AG08395 (cell line): ENCODE measurements at places on chromosomes 3 and 15.

DNA sequence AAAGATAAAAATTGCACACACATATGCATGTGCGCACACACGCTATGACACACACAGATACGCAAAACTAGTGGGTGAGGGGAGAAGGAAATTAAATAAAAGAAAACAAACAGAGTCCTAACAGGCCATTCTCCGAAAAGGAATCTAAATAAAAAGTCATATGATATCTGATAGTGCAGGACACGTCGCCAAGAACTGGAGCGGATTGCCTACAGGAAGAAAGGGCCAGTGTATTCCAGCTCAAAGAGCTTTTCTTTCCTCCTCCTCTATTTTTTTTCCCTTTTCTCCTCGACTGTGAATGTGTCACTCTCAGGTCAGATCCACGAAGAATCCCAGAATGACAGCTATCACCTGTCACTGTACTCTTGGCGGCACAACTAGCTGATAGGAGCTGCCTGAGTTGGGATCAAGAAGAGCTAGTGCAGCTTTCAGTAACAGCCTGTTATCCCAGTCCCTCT, 157.8 kb downstream of the TIGIT start:
- no peak for DNase-seq

- no peak for DNase-seq
These were observed 9.7 kb upstream of the SLC28A2 start for GRCh38 chr15:45242289-45242688.

GRCh38 chr3:154464440-154465190, 34.6 kb upstream of the GPR149 start:
- DNase-seq = no peak

DNA sequence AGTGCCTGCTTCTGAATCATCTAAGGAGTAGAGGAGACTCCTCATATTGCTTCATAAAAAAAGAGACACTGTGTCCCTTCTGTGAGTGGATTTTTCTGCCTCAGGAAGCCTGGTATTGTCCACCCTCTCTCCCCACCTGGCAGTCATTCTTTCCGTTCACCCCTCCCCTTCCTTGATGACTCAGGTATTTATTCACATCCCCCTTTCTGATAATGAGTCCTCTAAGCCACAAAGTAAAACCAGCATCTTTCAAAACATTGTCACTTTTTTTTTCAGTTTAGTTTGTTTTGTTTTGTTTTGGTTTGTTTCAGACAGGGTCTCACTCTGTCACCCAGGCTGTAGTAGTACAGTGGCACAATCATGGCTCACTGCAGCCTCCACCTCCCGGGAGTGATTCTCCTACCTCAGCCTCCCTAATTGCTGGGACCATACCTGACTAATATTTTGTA, 65.2 kb upstream of the UBE2E1 start:
- peak; percentile 27 for DNase-seq

- DNase-seq = no peak
These were observed 36.1 kb downstream of the ST6GAL1 start for GRCh38 chr3:186966406-186966805.

GRCh38 chr3:147159141-147159540, 247.2 kb downstream of the ZIC4 start:
- no peak for DNase-seq

GRCh38 chr3:136734382-136735070, 17.7 kb downstream of the STAG1 start:
- DNase-seq = no peak

GRCh38 chr3:173410849-173411248, 13.3 kb downstream of the NLGN1 start:
- no peak for DNase-seq

- DNase-seq = no peak
These were observed 43.9 kb downstream of the SH3BP5 start for GRCh38 chr3:15288331-15289035.

DNA sequence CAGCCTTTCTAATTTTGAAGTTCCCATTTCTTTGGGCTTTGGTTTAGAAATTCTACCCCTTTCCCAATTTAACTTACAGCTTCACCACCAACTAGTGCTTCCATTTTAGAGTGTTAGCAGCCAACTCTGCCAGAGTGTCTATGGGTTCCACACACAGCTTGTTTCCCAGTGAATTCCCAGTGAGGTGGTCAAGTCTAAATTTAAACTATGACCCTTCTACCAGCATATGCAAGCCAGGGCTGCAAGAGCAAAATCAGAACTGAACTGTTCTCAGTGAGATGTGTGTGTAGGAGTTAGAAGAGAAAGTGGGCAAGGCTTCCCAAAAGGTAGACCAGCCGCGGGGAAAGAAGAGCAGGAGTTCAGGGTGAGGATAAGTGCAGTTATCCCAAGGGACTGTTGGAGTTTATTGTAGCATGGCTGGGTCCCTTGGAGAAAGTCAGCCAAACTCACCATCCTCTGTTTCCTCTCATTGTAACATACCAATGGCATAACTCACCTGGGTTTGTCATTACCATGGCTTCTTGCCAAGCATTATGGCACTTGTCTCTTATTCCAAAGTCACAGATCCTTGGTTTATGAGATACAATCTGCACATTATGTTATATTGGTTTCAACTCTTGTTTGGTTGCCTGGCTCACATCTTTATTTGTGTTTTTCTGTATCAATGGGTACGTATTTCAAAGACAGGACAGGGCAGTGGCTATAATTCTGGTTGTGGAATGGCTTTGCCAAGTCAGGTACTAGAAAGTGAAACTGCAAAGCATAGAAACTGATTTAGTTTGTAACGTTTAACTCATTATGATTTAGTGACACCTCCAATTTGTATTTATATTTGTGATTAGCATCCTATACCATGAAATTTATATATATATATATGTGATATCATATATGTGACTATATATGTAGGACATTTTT, 130.2 kb upstream of the UMPS start:
- DNase-seq = peak; percentile 12

DNA sequence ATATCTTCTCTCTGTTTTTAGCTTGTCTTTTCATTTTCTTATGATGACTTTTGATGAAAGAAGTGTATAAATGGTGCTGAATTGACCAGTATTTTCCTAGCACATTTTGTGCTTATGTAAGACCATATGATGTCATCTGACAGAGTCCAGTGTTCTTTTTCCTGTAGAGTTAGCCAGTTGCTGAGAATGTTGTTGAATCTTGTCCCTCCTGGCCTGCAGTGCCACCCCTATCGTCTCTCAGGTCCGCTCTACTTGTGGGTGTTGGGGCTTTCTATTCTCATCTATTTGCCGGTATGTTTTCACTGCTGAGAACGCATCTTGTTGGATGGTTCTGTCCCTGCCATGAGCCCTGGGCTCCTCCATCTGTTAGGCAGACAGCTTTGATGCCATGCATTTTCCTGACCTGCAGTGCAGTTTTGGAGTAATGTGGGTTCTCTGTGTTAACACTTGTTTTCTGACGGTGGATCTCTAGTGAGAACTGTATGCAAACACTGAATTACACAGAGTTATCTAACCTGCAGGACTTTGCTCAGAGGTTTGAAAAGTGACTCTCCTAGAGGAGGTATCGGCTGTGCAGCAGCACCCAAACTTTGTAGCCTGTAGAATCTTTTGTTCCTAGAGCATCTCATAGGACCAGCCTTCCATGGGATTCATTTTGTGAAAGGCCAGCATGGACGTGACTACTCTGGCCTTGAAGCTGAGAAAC, 44.6 kb downstream of the SLC6A20 start:
- no peak for DNase-seq

- peak; percentile 64 for DNase-seq
These were observed 416 bp upstream of the CORO2B start for GRCh38 chr15:68578175-68578979.

- no peak for DNase-seq
These were observed 137.2 kb upstream of the ICE2 start for GRCh38 chr15:60616147-60616546.

DNA sequence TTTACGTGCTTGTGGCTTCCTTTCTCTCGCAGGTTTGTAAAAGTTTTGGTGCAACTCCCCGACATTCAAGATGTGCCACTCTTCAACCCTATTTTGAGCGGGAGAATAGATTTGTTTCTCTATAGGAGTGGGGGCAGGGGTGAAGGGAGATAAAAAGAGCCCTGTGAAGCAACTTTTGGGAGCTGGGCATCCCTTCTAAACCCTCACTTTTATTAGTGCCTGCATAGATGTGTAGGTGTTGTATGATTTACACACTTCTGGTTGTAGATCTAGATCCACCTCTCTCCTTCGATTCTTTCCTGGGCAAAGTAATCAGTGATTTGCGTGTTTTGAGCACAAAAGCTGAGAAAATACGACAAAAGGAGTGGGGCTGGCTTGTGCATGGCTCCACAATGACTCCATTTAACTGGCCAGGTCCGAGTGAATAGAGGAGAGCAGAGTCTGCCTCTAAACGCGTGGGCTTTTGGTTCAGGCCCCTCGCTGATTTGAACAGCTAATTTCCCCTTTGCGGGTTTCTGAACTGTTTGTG, 17.7 kb downstream of the SOX2 start:
- no peak for DNase-seq

DNA sequence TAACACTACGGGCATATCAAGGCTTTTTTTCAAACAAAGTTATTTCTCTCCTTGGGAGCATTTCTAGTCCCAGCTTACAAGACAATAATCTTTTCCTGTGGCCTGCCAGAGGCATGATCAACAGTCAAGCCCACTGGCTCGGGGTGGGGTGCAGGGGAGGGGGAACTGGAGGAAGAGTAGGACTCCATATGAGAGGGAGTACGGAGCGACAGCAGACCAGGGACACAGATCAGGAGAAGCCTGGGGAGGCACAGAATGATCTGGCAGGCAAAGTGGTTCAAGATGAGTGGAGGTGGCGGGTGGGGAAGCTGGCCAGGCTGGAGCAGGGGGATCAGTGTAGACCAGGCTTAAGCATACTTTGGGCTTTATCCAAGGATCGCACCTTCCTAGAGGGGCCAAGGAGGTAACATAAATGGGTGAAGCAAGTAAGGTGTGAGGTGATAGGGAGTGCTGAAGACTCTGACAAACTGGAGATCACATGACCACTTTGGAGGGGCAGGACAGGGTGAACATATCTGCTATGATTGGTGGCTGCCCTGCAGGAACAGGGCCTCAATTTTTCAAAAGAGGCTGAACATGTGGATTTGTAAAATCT, 37.4 kb downstream of the KLF15 start:
- no peak for DNase-seq

DNA sequence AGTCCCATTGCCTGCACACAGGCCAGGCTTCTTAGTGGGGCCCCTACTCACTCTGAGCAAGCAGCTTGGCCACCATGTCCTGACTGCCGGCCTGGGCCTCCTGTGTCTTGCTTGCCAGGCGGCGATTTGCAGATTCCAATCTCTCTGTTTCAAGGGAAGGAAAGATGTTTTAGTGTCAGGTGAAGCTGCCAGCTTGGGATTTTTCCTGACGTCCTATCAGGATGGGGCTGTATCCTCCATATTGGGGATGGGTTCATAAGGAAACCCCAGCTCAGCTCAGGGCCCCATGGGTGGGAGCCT, 8.5 kb downstream of the AMOTL2 start:
- no peak for DNase-seq

- peak; percentile 53 for DNase-seq
These were observed 81.2 kb upstream of the THBS1 start for GRCh38 chr15:39499681-39500080.

DNA sequence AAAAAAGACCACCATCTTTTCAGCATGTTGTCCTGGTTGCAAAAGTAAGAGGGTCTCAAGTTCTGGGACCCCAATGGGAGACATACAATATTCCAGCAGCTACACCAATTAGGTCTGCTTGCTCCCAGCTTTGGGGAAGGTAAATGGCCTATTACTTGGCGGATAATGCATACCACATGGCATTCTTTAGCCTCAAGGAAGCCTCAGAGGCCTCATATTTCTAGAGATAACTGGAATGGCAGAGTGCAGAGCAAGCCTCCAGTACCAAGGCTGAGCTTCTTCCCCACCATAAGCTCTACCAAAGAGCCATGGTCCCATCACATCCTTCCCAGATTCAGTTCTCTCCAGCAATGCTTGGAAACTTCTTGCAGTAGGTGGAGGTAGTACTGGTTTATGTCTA, 493.8 kb downstream of the SHQ1 start:
- DNase-seq = no peak

GRCh38 chr3:167862104-167862730, 126.7 kb downstream of the SERPINI1 start:
- no peak for DNase-seq

DNA sequence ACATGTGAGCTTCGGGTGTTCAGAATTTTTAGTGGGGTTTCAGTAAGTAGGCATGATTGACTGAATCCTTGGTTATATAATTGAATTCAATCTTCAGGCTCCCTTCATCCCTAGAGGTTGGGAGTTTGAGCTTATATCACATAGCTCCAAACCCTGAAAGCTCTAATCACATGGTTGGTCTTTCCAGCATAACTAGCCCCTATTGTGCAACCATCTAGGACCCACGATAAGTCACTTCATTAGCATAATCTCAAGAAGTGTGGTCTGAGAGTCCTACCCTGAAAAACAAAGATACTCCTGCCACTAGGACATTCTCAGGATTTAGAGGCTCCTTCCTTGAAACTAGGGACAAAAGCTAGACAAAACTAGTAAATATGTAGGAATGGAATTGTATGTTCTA, 348.9 kb upstream of the CBLB start:
- no peak for DNase-seq

- DNase-seq = no peak
These were observed 88.8 kb downstream of the GADL1 start for GRCh38 chr3:30805695-30806094.

DNA sequence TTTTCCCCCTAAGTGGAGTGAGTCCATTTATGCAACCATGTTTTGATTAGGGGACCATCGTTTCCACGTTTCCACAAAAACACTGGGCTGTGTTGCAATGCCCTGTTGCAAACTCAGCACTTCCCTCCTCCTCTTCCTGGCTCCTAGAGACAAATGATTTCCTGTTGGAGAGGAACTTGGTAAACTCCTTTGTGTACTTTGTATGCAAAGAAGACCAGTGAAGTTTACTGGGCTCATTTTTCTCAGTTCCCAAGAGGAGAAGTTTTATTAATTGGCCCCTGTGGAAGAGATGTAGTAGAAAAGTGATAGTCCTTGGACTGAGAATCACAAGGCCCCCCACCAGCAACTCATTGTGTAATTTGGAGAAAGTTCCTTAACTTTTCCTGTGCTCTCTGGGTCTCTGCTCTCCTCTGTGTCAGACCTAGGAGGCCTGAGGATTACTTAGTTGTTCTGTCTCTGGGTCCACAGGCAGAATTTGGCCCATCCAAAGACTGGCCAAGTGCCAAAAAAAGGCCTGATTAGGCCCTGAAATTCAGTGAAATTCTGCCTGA, 95.0 kb downstream of the ATG7 start:
- peak; percentile 59 for DNase-seq

- no peak for DNase-seq
These were observed 10.1 kb downstream of the ARL14 start for GRCh38 chr3:160686955-160687535.

GRCh38 chr15:61307474-61307873, 78.4 kb upstream of the RORA start:
- no peak for DNase-seq

- DNase-seq = no peak
These were observed 57.1 kb downstream of the CCDC33 start for GRCh38 chr15:74293021-74293810.

GRCh38 chr15:92886815-92887214, 13.3 kb upstream of the CHD2 start:
- no peak for DNase-seq

- DNase-seq = no peak
These were observed 38.1 kb downstream of the TMEM212 start for GRCh38 chr3:171881251-171881650.
